ENCODE measurements at places on chromosomes 6 and 20.

DNA sequence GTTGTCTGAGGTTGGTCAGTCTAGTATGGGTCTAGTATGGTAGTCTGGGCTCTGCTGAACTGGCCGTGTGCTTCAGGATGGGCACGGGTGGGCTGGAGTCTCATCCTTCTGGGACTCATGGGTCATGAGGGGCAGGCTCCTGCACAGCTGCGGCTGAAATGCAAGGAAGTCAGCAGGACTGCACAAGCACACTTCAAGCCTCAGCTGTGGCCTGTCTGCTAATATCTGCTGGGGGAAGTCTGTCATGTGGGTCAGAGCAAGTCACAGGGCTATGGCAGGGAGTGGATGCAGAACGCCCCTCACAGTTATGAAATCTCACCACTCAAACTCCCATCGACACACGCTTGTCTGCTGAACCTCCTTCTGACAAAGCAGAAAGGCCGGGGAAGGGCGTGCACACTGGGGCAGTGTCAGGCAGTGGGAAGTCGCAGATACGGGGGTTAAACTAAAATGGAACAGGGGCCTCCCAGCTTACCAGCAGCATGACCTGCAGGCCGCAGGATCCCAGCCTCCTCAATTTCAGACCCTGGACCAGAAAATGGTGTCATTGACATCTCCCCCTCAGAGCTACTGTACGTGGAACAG is 229.5 kb downstream of the SMOC2 start:
- no peak for DNase-seq

- no peak for DNase-seq
Measured at GRCh38 chr6:89599727-89600126, 38.8 kb downstream of the LYRM2 start.

DNA sequence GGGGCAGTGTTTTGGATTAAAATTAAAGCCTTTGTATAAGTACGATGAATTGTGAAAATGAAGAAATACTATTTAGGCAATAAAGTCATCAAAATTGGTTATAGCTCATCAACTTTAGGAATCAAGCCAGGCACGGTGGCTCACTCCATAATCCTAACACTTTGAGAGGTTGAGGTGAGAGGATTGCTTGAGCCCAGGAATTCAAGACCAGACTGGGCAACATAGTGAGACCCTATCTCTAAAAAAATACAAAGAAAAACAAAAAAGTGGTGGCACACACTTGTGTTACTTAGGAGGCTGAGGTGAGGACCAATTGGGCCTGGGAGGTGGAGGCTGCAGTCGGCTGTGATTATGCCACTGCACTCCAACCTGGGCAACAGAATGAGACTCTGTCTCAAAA is 8.5 kb upstream of the RHAG start:
- DNase-seq: no peak

- DNase-seq: no peak
Measured at GRCh38 chr6:21354805-21355238, 238.7 kb upstream of the SOX4 start.

GRCh38 chr6:56655996-56656395 is 13.3 kb upstream of the DST start:
- no peak for DNase-seq

DNA sequence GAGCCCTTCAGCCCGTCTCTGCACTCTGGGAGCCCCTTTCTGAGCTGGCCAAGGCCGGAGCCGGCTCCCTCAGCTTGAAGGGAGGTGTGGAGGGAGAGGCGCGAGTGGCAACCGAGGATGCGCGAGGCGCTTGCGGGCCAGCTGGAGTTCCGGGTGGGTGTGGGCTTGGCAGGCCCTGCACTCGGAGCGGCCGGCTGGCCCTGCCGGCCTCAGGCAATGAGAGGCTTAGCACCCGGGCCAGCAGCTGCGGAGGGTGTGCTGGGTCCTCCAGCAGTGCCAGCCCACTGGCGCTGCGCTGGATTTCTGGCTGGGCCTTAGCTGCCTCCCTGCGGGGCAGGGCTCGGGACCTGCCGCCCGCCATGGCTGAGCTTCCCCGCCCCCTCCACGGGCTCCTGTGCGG is 49.8 kb downstream of the GMPR start:
- no peak for DNase-seq

- DNase-seq: no peak
Measured at GRCh38 chr6:64477391-64477790, 841.8 kb downstream of the PHF3 start.

GRCh38 chr6:137699031-137699683 is 167.9 kb upstream of the TNFAIP3 start:
- peak; percentile 43 for DNase-seq

DNA sequence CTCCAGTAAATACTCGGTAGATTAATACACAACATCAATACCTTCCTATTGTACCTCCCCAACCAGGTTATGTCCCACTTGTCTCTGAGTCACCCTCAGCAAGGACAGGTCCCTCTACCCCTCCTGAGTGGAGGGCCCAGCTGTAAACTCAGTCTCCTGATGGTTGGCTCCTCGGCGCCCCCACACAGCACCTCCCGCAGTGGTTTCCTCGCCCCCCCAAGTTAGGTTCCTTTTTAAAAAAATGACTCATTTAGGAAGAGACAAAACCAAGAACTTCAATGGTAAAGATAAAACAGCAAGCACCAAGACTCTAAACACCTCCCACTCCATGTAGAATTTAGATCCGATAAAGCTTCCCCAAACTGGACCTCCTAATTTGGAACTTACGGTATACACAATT is 83.5 kb downstream of the TRERF1 start:
- DNase-seq: no peak

- DNase-seq: no peak
Measured at GRCh38 chr6:119318730-119319129, 30.8 kb downstream of the MAN1A1 start.

DNA sequence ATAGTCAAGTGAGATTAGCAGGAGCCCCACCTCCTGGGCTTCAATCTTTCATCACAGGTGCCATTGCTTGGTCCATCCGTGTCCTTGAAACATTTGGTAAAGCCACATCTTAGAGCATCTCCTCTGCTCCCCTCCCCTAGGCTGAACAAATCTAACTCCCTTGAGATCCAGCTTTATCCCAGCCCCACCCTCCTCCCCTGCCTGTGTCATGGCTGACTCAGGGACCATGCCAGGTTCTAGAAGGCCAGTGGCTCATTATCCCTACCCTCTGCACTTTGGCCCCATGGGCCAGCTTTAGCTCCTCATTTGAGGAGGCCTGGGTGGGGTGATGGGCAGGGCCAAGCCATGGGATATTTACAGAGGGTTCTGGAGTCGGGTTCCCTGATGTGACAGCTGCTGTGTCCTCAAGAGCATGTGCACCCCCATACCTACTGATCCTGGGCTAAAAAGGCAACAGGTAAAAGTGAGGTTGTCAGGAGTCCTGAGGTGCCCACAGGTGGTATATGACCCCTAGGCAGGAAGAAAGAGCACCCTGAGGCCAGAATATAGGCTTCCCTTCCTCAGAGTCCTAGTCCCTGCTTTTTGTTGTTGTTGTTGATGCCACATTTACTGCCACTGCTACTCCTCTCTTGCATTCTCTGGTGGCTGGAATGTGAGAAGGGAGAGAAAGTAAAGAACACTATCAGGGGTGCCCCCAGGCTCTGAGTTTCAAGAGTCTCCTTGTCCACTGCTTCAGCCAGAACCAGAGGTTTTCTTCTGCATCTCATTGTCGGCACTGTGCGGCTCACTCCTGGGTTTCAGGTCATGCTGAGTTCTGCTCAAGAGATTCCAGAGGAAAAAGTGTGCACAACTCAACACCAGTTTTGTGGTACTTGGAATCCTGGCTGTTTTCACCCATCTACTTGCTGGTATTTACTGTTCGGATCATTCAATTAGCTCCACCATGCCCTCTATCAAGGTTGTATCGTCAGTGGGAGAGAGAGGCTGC is 228.4 kb downstream of the LRFN2 start:
- DNase-seq: no peak

- no peak for DNase-seq
Measured at GRCh38 chr6:167470101-167470835, 145.4 kb downstream of the TTLL2 start.

- peak; percentile 19 for DNase-seq
Measured at GRCh38 chr6:163984124-163984936, 569.8 kb downstream of the QKI start.

DNA sequence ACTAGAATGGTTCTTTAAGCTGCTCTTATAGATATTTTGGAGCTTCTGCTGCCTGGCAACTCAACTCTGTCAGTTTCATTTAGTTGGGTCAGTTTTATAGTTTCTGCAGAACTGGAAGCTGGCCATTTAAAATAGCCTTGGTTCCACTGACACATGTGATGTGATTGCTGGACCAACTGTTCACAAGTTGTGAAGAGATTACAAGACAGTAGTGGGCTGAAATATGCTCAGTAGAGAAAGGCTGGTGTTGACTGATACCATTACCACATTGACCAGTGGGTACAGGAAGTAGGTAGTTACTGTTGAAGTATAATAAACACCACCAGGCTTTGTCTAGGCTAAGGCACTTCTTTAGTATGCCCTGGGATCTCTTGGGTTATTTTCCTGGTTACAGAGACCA is 39.0 kb downstream of the BCKDHB start:
- DNase-seq: no peak

- no peak for DNase-seq
Measured at GRCh38 chr6:65707126-65707826, at the start of gene EYS. EYS (minus strand) TSS chr6:65707226; CDS start chr6:65495410, 211,816 bp downstream.

- DNase-seq: peak; percentile 23
Measured at GRCh38 chr20:32945710-32946221, 58.5 kb downstream of the SUN5 start.

GRCh38 chr6:44680202-44680720 is 292.8 kb downstream of the CDC5L start:
- no peak for DNase-seq

- DNase-seq: no peak
Measured at GRCh38 chr6:116314878-116315277, 35.1 kb upstream of the TSPYL1 start.

DNA sequence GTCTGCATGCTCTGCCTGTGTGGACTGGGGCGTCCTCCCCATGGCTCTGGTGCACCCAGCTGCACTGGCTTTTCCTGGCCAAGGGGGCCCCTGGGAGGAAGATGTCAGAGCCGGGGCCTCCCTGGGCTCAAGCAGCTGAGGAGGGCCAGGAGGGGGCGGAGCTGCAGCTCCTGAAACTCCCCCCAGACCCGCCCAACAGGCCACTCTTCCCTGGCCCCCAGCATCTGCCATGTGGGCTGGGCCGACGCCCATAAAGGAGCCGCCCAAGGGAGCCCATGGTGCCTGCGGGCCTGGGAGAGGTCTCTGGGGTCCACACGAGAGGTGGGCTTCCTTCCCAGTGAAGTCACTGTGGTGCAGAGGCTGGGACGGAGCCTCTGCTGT is 4.0 kb downstream of the RBBP8NL start:
- DNase-seq: no peak

- DNase-seq: no peak
Measured at GRCh38 chr6:2190661-2191389, 54.6 kb downstream of the GMDS start.

DNA sequence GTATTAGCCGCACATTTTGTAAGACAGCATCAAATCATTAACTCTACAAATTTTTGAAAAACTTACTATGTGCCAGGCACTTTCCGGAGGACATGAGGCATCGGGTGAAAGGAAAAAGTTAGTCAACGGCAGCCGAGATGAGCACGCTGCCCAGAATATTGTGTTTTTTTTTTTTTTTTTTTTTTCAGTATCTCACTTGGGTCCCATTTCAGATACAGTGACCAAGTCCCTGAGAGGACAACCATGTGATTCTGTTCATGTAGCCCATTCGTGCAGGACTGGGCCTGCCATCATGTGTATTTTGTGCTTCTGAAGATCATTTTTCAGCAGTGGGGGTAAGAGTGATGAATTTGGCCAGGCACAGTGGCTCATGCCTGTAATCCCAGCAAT is 1.3 kb downstream of the SLA2 start:
- DNase-seq: no peak

- DNase-seq: no peak
Measured at GRCh38 chr6:14930366-14930989, 315.4 kb upstream of the JARID2 start.

DNA sequence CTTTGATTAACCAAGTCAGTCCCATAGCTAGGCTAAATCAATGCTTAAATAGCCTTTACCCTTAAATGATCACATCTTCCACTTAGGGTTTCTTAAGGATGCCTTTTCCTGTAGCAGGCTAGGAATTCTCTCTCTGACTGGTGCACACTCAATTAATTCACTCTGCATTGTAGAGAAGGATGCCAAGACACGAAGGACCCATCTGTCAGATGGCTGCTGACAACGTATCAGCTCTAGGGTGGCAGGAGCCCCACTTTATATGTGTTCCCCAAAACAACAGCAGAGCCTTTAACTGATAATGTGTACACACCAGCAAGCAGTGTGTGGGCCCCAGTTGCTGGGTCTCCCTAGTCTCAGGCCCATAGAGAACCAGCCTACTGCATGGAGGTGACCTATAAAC is 13.3 kb downstream of the GNAS start:
- no peak for DNase-seq

GRCh38 chr20:50737352-50737751 is 6.0 kb downstream of the PARD6B start:
- DNase-seq: no peak

GRCh38 chr20:32589256-32589655 is 4.1 kb upstream of the NOL4L start:
- peak; percentile 67 for DNase-seq

GRCh38 chr6:7267466-7268091 is 45.4 kb downstream of the SSR1 start:
- DNase-seq: peak; percentile 98
